ENCODE measurements at places on chromosomes 4 and X.

GRCh38 chr4:24321131-24321530, 263.2 kb downstream of the DHX15 start:
- DNase-seq: no peak

DNA sequence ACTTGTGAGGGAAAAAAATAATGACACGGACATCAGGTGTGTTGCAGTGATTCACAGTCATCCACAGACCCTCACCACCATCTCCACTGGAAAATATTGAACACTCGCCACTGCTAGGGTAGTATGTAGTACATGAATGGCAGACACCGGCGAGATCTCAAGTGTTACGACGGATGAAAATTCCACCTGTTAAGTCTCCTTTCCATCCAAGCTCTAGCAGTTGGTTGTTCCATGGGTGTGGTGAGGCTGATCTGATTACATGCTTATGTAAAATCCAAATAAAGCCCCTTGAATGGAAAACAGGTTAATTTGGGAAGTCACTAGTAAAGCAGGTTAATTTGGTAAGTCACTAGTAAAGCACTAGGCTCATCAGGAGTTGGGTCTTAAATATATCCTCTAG, 1.1 kb upstream of the ARMCX4 start:
- no peak for DNase-seq

DNA sequence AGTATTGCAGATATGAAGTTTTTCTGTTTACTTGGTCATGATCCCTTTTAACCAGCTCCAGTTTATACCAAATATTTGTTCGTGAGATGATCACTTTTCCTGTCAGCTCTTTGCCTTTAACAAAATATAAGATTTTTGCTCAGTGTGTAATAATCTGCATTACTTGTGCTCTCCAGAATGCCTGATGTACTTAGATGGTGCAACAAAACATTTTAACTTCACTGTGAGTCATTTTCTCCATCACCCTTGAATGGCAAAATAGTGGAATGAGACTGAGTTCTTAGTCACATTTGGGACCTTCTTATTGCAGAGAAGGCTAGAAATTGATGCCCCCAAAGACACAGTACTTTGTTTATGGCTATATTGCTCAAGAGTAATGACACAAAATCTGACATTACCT, 252.0 kb downstream of the FRMPD4 start:
- DNase-seq: no peak

- DNase-seq: no peak
Measured at GRCh38 chrX:96372313-96373046, 312.2 kb upstream of the DIAPH2 start.

- DNase-seq: peak; percentile 18
Measured at GRCh38 chr4:56668267-56668666, 12.8 kb downstream of the HOPX start.

GRCh38 chrX:13581554-13581953, 12.2 kb downstream of the EGFL6 start:
- DNase-seq: no peak

- DNase-seq: no peak
Measured at GRCh38 chr4:148814030-148814429, 371.8 kb upstream of the NR3C2 start.

DNA sequence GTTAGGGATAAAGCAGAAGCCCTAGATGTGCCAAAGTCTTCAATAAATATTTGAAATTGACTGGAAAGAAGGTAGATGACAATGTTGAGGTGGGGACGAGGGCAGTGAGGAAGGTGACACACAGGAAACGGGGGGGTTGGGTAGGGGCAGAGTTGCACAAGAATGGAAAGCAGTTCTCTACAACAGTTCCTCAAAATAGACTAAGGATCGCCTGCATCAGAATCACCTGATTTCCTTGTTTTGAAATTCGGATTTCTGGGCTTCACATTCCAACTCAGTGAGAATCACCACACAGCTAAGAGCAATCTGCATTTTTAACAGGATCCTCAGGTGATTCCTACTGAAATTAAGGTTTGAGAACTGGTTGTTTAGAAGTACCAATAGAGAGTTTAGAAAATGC, 70.6 kb downstream of the ARFIP1 start:
- DNase-seq: no peak

GRCh38 chrX:4850312-4850711, 1136.9 kb upstream of the PRKX start:
- no peak for DNase-seq

- DNase-seq: no peak
Measured at GRCh38 chrX:99371976-99372595, 1038.0 kb downstream of the PCDH19 start.

- DNase-seq: no peak
Measured at GRCh38 chrX:129115104-129115503, 408.2 kb downstream of the SMARCA1 start.

GRCh38 chr4:80578001-80578400, 242.5 kb downstream of the CFAP299 start:
- DNase-seq: peak; percentile 55

- no peak for DNase-seq
Measured at GRCh38 chr4:2942532-2943363, 20.5 kb downstream of the NOP14 start.

GRCh38 chr4:152988721-152989553, 52.8 kb downstream of the FHDC1 start:
- DNase-seq: no peak

GRCh38 chrX:3479026-3479425, 132.6 kb upstream of the MXRA5 start:
- no peak for DNase-seq

GRCh38 chr4:147704846-147705245, 20.9 kb upstream of the PRMT9 start:
- no peak for DNase-seq

- DNase-seq: no peak
Measured at GRCh38 chr4:21034728-21035127, 334.5 kb downstream of the PACRGL start.

DNA sequence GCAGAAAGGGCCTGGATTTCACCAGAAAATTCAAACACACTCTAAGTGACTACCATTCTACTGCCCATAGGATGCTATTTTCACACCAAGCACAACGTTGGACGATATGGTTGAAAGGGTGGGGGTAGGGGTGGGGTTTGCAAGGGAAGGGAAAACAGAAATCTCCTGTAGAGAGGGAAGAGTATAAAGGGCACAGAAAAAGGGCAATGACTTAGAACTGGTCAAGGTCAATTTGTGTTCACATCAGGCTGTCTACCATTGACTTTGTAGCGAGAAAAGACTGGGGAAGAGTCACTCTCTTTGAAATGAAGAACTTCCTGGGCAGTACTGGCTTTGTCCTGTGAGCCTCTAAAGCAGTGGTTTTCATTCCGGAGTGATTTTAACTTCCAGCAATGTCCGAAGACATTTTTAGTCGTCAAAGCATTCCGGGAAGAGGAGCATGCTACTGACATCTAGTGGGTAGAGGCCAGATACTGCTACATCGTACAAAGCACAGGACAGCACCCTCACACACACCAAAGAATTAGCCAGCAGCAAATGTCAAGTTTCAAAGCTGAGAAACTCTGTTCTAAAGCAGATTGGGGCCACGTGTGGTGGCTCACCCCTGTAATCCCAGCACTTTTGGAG, 48.4 kb upstream of the SLC7A3 start:
- no peak for DNase-seq

GRCh38 chr4:119667802-119668201, 39.2 kb upstream of the PDE5A start:
- no peak for DNase-seq

DNA sequence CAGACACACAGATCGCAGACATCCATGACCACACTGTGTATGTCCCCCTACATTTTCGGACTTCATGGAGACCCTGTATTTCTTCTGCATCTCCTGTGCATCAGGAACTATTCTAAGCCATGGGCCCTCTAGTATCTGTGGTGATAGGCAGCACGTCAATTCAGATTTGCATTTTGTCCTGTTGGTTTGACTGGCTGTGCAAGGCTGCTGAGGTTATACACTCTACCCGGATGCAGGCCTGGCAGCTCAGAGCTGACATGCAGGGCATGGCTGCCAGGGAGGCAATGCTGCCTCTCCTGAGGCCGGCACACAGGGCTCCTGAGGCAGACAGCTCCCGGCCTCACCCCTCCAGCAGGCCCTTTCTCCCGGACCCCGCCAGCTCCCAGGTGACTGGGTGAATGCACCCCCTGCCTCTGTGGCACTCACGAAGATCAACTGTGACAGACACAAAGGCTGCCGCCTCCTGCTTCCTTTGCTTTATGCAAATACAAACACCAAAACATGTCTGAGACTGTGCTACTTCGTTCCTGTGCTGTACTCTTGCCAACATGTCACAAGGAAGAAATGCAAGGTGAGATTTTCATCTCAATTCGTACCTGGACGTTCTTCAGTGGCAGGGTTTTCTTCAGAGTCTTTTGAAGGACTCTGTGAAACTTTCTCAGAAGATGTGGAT, 51.0 kb downstream of the NSG1 start:
- DNase-seq: no peak

- no peak for DNase-seq
Measured at GRCh38 chr4:98662626-98663225, 4.3 kb upstream of the TSPAN5 start.

- DNase-seq: peak; percentile 9
Measured at GRCh38 chr4:41887821-41888686, 47.2 kb upstream of the TMEM33 start.

DNA sequence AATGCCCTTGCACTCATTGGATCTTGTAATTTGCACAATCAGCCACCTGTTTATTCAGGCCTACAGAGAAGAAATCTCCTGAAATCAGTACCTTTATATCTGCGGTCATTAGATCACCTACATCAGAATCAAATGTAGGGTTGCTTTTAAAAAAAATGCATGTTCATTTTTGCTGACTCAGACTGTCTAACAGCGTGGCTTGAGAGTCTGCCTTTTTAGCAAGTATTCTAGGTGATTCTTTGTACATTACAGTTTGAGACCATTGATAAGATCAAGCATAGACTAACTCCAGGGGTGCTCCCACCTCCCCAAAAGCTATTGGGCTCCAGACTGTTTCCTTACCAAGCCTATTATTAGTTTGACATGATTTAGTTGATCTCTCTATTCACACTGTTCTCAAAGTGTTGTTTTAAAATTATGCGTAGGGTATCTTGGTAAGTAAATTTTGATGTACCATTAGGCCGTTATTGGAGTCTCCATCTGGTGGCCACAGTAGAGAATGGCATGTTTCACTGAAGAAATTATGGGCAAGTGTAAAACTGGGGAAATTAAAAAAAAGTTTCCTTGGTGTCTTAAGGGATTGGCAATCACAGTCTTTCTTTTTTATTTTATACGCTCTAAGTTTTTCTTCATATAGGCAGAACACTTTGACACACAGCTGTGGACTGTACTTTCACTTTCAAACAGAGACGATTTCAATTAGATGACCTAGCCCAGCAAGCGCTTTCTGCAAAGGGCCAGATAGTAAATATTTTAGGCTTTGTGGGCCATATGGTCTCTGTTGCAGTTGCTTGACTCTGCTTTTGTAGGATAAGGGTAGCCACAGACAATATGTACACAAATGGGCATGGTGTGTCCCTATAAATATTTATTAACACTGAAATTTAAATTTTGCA, 33.7 kb upstream of the MSL3 start:
- DNase-seq: no peak

DNA sequence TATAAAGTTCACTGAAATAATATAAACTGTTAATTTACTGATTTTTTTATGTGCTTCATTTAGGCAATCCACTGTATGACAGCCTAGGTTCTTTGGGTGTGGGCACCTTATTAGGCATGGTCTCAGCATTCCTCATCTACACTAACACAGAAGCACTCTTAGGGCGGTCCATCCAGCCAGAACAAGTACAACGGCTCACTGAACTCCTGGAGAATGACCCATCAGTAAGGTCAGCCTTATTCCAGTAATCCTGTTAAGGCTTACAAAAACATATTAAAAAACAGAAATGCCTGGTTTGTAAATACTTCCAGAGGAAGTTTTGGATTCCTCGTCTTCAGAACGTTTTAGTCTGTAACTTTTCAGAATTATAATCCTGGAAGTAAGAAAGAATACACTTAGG, 80.1 kb downstream of the SLC30A9 start:
- no peak for DNase-seq

- DNase-seq: no peak
Measured at GRCh38 chr4:12949719-12950490, 534.2 kb downstream of the RAB28 start.

DNA sequence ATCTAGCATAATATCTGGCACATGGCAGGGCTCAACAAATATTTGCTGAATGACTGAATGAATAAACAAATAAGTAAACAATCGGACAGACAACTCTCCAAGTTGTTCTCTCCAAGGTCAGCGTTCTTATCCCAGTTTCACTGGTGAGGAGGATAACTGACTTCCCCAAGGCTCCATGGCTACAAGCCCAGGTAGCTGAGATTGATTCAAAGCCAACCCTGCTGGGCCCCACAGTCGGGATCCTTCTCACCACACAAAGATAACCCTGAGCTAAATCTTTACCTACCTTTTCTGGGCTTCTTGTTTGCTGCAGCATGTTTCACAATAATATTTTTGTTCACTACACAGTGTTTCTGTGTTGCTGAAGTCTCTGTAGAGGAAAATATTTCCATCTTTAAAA, 54.9 kb downstream of the USP46 start:
- DNase-seq: no peak

GRCh38 chr4:2497931-2498330, 29.0 kb downstream of the RNF4 start:
- no peak for DNase-seq

- peak; percentile 58 for DNase-seq
Measured at GRCh38 chr4:24763631-24764297, 31.6 kb upstream of the SOD3 start.

- no peak for DNase-seq
Measured at GRCh38 chrX:56099271-56099670, 132.9 kb upstream of the KLF8 start.

- DNase-seq: no peak
Measured at GRCh38 chr4:105361053-105361452, 112.8 kb downstream of the PPA2 start.

- DNase-seq: no peak
Measured at GRCh38 chr4:89685690-89686089, 151.3 kb downstream of the SNCA start.

Measured in DMS79 treated with DMSO at 0.1 percent for 48 hours (cell line).